ENCODE measurements at places on chromosomes 3 and 15.

GRCh38 chr15:79496838-79497237, 64.7 kb downstream of the MINAR1 start:
- DNase-seq = no peak

DNA sequence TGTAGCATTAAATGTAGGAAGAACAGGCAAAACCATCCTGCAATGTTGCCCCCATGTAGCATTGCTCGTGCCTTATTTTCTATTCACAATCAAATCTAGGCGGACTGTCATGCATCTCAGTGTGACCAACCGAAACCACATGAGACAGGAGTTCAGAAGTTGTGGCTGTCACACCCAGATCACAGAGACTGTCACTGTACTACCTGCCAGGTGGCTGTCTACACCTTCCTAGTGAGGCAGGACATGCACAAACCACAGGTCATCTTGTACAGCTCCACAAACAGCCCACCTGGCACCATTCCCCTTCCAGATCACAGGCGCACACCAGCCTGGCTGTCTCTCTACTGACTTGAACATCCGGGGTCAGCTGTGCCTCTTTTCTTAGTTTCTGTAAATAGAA, 392.8 kb downstream of the OCA2 start:
- no peak for DNase-seq

- DNase-seq = no peak
Observed at GRCh38 chr3:31635545-31635944, 102.8 kb downstream of the STT3B start.

- DNase-seq = no peak
Observed at GRCh38 chr15:50162969-50163718, 18.9 kb upstream of the SLC27A2 start.

DNA sequence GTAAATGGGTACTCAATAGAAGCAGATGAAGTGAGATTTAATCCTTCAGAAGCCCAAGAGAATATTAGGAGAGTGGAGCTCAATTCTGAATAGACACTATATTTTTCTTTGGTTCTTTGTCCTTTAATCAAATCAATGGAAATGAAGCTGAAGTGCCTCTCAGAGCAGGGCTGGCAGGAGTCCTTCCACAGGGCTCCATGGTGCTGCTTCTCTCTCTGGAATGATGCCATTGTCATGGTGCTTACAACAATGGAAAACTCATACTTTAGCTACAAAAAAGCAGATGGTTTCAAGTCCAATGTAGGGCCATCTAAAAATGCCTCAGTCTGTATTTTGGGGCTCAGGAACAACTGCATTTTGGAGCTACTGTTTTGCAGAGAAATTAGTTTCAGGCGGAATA, 125.1 kb downstream of the SNRK start:
- no peak for DNase-seq

DNA sequence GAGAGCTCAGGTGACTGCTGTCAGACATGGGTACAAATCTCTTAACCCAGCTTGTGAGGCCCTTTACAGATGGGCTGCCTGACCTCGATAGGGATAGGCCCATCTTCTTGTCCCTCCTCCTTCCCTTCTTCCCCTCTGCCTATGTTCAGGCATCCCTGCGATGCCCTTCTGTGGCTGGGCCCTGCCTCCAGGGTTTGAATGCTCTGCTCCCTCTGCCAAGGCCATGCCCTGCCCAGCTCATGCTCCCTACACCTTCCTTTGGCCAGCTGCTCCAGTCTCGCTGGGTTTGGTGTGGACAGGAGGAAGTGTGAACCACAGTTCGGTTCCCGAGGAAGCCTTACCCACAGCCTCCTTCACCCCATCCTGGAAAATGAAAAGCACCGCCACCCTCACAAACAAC, 4.3 kb downstream of the FYCO1 start:
- DNase-seq = no peak

DNA sequence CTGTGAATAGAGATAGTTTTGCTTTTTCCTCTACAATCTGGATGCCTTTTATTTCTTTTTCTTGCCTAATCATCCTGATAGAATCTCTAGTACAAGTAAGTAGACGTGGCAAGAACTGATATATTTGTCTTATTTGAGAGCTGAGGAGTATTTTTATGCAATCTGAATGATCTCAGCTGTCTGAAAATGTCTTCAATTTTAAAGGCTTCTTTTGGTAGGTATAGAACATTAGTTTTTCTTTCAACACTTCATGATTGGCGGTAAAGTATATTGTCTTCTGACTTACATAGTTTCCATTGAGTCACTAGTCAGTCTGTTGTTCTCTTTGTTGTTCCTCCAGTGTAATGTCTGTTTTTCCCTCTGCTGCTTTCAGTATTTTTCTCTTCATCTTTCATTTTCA, 31.3 kb downstream of the MGA start:
- no peak for DNase-seq

Measured in CD4-positive, alpha-beta T cell (primary cell).